H9 (cell line): ENCODE measurements at places on chromosomes 1 and 21.

DNA sequence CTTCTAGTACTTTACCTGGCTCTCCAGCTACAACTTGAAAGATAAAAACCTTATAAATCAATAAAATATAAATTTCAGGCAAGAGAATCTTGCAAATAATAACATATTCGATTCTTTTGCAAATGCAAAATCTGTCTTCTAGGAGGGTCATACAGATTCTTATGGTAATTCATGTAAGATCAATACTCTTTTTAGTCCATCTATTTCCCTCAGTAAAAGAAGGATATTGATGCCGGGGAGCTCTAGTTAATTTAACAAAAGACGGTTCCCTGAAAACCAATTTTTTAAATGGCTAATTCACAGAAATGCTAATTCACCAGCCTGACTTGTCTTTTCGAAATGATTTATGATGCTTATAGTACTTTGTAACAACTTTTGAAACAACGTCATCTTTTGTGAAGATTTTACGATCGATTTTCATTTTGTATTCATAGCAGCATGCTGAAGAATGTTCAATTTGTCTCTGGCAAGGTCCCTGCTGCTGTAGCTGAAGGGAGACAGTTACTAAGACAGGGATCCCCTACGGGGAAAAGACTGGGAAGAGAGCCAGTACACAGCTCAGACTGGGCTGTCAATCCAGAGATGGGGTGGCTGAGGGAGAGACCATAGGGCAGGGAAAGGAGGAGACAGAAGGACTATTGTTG is 90.6 kb upstream of the SPAG17 start:
- no peak for DNase-seq

- no peak for DNase-seq
These were observed 1395.5 kb downstream of the PLA2G4A start for GRCh38 chr1:188224263-188224662.

GRCh38 chr1:38775175-38775845 is 84.3 kb downstream of the RRAGC start:
- no peak for DNase-seq

- peak; percentile 77 for DNase-seq
These were observed 1.8 kb downstream of the NHLH2 start for GRCh38 chr1:115839029-115839678.

DNA sequence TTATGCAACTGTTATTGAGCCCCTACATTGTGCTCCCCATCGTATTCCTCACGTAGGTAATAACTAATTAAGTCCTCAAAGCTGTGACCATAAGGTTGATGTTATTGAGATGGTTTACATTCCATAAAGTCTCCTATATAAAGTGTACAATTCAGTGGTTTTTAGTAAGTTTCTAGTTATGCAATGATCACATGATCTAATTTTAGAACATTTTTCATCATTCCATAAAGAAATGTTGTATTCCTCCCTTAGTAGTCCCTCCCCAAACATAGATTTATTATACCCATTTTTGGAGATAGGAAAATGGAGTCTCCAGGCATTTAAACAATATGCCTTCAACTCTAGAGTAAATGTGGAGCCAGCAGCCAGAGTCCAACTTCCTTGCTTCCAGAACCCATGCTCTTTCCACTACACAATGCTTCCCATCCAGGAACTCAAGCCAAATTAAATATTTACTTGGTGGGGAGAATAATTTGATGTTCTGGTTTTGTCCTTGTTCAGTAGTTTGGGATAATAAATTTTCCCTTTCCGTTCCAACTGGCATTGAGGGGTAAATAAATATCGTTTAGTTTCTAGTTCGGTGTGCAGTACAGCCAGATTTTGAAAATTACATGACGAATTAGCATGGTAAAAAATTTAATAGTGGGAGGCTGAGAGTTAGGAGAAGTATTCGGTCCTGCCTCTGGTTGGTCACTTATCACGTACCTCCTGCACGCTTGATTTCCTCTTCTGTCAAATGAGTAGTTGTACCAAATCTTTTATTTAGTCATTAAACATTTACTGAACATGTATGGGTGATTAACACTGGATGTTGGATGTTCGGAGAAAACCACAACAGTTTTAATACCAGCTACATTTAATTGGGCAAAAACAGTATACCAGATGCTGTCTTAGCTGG is 66.3 kb downstream of the CACHD1 start:
- DNase-seq: no peak

DNA sequence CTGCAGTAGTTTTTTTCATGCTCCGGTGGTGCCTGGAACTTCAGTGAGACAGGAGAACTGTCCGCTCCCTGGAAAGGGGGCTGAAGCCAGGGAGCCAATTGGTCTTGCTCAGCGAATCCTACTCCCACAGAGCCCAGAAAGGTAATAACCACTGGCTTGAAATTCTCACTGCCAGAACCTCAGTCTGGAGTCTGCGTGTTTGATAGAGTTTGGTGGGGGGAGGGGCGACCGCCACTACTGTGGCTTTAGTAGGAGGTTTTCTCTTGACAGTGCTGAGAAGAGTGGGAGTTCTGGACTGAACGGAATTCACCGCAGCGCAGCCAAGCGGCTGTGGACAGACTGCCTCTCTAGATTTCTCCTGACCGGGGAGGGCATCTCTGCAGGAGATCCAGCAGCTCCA is 8.0 kb upstream of the OR2M3 start:
- no peak for DNase-seq

GRCh38 chr1:5435414-5435813 is 556.8 kb downstream of the NPHP4 start:
- no peak for DNase-seq

GRCh38 chr1:36134505-36135329 is 9.7 kb upstream of the COL8A2 start:
- DNase-seq: peak; percentile 83

- DNase-seq: no peak
These were observed 5.2 kb upstream of the MARCKSL1 start for GRCh38 chr1:32341186-32341757.
